NCI-H510A treated with DMSO at 0.1 percent for 48 hours (cell line): ENCODE measurements at places on chromosomes 1 and 21.

GRCh38 chr1:86356247-86356646, 39.9 kb downstream of the ODF2L start:
- no peak for DNase-seq

DNA sequence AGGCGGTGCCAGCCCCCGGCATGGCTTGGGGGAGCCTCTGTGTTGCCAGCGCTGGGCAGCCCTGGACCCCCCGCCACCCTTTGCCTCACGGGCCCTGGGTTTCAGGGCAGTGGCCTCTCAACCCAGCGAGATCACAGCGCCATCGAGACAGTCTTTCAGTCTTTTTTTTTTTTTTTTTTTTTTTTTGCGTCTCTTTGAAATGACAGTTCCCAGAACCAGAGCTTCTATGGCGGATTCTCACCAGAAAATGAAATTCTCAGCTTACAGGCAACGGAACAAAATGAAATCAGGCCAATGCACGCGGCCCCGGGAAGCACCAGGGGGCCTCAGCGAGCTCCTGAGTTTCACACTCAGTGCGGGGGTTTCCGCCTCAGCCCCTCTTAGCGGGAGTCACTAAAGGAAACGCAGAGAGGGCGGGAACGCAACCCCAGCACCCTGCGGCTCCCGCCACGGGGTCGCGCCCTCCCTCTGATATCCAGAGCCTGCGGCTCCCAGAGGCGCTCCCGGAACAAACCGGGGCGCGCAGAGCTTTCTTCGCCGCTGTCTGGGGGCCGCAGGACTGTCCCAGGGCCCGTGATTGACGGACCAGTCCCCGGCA, 8.0 kb upstream of the COL6A1 start:
- DNase-seq, result peak; percentile 12

- no peak for DNase-seq
Observed at GRCh38 chr1:225842074-225842473, 32.1 kb downstream of the EPHX1 start.

DNA sequence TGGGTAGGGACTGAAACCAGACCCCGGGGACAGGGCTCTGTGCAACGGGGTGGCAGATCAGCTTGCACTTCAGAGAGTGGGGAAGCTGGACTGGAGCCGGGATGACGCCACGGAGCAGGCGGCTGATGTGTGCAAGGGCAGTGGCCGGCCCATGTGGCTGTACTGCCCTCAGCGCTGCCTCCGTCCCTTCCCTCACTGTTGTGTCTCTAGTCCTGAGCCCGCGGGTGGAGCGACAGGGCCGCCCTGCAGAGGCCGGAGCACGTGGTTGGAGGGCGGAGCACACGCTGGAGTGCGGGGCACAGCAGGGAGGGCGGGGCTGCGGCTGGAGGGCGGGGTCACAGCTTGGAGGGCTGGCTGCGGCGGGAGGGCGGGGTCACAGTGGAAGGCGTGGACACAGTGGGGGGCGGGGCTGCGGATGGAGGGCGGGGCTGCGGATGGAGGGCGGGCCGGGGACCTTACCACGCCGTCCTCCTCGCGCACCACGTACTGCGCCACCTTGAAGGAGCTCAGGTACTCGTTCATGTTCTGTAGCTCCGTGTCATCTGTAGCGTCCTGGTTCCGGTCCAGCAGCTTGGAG, 52.4 kb downstream of the CHD5 start:
- DNase-seq, result no peak

- DNase-seq, result no peak
Observed at GRCh38 chr1:35835398-35835797, 27.6 kb downstream of the AGO4 start.

GRCh38 chr1:1857096-1857703, 33.7 kb downstream of the GNB1 start:
- no peak for DNase-seq

GRCh38 chr1:212267017-212267416, 18.2 kb upstream of the PPP2R5A start:
- DNase-seq, result no peak

GRCh38 chr1:154730986-154731489, 123.1 kb upstream of the ADAR start:
- DNase-seq, result peak; percentile 46

DNA sequence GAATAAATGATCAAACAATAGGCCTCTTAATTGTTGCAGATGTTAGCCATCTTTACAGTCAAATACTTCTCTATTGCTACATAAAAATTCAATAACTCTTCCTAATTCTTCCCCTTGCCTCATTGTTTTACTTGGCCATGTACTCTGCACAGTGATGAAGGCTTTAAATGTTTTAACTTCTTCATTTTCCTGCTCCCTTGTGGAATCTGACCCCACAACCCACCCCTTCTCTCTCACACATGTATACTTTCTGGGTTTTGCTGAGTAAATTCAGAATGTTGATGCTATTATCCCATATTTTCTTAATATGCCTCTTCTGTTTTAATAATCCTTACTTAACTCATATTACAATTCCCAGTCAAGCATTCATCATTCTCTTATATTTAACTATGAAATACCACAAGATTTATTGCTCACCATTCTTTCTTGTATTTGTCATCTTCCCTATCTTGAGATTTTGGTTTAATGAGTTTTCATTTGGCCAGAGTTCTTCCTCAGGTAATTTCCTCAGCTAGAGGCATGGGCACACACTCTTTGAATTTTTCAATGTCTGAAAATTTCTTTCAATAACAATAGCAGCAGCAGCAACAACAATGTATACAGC, 327.8 kb upstream of the USP24 start:
- DNase-seq, result no peak

DNA sequence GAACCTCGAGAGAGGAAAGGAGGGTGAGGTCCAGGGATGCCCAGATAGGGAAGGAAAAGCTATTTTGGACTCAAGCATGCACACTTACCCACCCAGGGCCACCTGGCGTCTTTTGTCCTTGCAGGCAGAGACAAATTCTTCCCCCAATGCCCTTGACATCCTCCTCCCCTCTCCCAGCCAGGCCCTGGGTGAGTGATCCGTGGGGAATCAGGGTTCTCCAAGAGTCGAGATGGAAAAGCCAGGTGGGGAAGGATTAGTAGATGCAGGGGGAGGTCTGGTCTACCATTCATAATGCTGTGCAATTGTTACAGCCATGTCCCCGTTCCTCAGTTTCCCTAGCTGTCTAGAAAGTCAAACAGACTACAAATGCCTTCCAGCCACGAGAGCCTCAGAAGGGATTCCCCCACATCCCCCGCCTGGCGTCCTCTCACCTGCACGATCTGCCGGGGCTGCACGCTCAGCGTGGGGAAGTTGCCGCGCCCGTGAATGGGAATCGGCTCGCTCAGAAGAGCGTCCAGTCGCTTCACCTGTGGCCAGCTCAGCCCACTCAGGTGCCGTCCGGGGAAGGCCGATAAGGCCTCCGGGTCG, 580 bp downstream of the TENT5B start:
- DNase-seq, result no peak

DNA sequence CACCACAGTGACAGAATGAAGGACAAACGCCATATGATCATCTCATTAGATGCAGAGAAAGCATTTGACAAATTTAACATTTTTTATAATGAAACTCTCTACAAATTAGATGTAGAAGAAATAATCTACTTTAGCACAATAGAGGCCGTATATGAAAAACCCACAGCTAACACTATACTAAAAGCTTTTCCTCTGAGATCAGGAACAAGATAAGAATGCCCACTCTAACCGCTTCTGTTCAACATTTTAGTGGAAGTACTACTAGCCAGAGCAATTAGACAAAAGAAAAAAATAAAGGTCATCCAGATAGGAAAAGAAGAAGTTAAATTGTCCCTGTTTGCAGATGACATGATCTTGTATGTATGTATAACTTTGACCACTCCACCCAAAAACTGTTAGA, 109.7 kb downstream of the SLC35F3 start:
- no peak for DNase-seq

GRCh38 chr1:160078512-160079195, 2.7 kb upstream of the KCNJ9 start:
- DNase-seq, result no peak

- no peak for DNase-seq
Observed at GRCh38 chr1:36965275-36966159, 68.8 kb downstream of the GRIK3 start.

- DNase-seq, result no peak
Observed at GRCh38 chr1:247172996-247173395, 1.2 kb upstream of the ZNF124 start.

- no peak for DNase-seq
Observed at GRCh38 chr1:112389689-112390088, 6.3 kb upstream of the CTTNBP2NL start.

- DNase-seq, result no peak
Observed at GRCh38 chr1:64196074-64196870, 7.2 kb upstream of the UBE2U start.

DNA sequence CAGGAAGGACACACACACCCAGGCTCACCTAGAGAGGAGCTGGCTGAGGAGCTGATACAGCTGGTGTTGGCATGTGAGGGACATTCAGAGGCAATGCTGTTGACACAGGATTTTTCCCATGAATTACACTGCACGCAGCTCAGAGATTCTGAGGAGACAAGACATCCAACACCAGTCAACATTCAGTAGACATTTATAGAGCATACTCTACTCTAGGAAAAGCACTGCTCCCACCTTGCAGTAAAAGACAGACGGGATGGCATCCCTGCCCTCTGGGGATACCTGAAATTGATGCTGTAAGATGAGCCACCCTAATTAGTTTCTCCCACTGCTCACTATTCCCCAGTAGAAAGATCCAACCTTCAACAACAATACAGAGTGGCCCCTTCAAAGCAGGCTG, 5.1 kb downstream of the LYPD8 start:
- no peak for DNase-seq

- no peak for DNase-seq
Observed at GRCh38 chr1:84166797-84167196, 22.7 kb downstream of the PRKACB start.

- no peak for DNase-seq
Observed at GRCh38 chr1:7287013-7287412, 484.1 kb upstream of the VAMP3 start.

GRCh38 chr21:36910581-36911307, 55.7 kb downstream of the HLCS start:
- DNase-seq, result no peak

DNA sequence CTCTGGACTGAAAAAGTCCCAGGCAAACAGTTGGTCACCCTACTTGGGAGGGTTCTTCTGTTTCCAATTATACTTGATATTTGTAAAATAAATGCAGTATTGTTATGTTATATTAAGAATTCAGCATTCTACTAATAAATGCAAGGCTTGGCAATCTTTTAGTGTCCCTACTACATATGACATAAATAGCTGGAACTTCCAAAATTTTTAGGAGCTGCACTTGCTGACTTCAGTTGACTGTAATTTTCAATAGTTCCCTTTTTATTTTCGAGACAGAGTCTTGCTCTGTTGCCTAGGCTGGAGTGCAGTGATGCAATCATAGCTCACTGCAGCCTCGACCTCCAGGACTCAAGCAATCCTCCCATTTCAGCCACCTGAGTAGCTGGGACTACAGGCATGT, 20.0 kb downstream of the FOXD3 start:
- no peak for DNase-seq

GRCh38 chr21:16983420-16983819, 529.4 kb upstream of the CXADR start:
- no peak for DNase-seq

- DNase-seq, result no peak
Observed at GRCh38 chr1:40004857-40005256, 35.7 kb upstream of the CAP1 start.

- DNase-seq, result no peak
Observed at GRCh38 chr1:167442854-167443565, 75.3 kb downstream of the CD247 start.

DNA sequence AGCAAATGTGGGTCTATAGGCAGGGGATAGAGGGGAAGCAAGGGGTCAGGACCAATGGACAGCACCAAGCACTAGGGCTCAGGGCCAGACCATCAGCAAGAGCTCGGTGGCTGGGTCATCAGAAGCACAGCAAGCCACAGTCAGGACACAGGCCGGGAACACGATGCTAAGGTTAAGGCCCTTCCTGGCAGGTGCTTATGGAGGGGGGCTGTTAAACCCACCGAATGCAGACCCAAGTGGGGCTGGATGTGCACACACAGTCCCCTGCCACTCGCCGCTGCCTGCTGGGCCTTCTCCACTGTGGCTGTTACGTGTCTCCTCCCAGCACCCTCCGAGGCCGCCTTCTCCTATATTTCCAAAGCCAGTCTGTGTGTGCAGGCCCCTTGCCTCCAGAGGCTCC, 220.1 kb downstream of the TOMM20 start:
- DNase-seq, result no peak

GRCh38 chr1:79042117-79042516, 35.6 kb upstream of the ADGRL4 start:
- no peak for DNase-seq

DNA sequence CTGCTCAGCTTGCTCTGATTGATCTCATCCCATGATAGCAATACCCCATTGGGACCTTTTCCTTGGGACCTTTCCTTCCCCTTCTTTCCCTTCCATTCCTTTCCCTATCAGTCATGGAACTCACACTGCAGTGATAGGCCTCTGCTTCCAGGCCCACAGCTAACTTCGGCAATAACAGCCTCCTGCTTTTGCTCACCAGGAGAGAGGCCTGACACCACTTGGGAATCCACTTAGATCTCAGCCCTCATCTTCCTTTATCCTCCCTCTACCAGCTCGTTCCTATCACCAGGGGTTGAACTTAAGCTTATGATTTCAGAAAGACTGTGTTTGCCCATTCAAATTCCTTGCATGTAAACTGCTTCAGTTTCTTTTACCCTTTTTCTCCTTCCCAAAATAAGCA, 11.0 kb upstream of the TIPRL start:
- DNase-seq, result no peak

- DNase-seq, result no peak
Observed at GRCh38 chr1:53270107-53270506, 31.8 kb upstream of the MAGOH start.

- DNase-seq, result peak; percentile 90
Observed at GRCh38 chr21:38487901-38488639, 10.2 kb downstream of the ERG start.

- DNase-seq, result no peak
Observed at GRCh38 chr1:206693029-206693428, 8.3 kb downstream of the MAPKAPK2 start.

- DNase-seq, result peak; percentile 97
Observed at GRCh38 chr1:33255347-33256220, 708 bp upstream of the ZNF362 start.
